ENCODE measurements at places on chromosomes 12 and 14.

- DNase-seq, result no peak
Measured at GRCh38 chr14:75125617-75126016, 1.2 kb downstream of the NEK9 start.

- DNase-seq, result no peak
Measured at GRCh38 chr14:42944284-42944683, 1337.6 kb downstream of the LRFN5 start.

DNA sequence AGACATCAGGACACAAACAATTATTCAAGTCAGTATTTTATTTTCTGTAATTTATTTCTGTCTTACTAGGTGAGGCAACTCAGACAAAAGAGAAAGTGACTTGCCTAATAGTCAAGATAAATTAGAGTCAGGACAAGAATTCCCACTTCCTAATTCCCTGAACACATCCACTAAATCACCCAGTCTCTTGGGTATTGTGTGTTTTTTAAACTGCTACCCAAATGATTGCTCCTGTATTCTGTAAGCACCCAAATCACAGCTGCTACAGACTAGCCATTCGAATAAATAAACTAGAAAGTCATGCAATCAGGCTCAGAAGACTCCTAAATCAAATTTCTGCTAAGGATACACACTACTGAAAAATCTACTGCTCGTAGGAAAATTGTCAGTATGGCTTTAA, 263.0 kb downstream of the DUSP6 start:
- no peak for DNase-seq

- DNase-seq, result no peak
Measured at GRCh38 chr14:61296719-61297502, 15.8 kb upstream of the TMEM30B start.

DNA sequence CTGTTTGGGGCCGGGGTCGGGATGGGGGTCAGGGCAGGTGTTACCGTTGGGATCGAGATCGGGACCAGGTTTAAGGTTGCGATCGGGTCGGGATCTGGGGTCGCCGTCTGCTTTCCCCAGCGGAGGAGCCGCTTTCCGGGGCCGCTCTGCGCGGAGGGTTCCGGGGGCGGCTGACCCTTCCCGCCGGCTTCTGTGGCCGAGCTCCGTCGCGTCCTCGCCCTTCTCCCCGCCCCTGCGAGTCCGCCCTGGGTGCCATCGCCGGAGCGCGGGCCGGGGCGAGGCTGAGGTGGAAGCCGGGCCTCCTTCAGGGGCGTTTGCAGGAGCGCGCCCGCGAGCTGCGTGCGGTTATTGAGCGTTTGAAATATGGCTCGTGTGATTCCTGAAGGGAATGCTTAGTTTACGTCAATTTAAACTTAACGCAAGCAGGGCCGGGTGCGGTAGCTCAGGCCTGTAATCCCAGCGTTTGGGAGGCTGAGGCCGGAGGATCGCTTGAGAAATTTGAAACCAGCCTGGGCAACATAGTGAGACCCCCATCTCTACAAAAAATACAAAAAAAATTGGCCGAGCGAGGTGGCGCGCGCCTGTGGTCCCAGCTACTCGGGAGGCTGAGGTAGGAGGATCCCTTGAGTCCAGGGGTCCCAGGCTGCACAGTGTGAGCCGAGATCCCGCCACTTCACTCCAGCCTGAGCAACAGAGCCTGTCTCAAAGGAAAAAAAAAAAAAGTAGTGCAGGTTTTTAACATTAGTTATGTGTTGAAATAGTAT, 620 bp downstream of the PGAM5 start:
- no peak for DNase-seq

- DNase-seq, result no peak
Measured at GRCh38 chr14:53190938-53191337, 37.8 kb upstream of the DDHD1 start.

GRCh38 chr12:113252494-113252893, 31.2 kb downstream of the TPCN1 start:
- no peak for DNase-seq

Data from T-helper 17 cell (primary cell).